ENCODE measurements at places on chromosomes 6 and 20. TPM values are rescaled to one million over a fixed set of nuclear protein-coding genes. Genes with fewer than 3 reads are reported as not detected.

DNA sequence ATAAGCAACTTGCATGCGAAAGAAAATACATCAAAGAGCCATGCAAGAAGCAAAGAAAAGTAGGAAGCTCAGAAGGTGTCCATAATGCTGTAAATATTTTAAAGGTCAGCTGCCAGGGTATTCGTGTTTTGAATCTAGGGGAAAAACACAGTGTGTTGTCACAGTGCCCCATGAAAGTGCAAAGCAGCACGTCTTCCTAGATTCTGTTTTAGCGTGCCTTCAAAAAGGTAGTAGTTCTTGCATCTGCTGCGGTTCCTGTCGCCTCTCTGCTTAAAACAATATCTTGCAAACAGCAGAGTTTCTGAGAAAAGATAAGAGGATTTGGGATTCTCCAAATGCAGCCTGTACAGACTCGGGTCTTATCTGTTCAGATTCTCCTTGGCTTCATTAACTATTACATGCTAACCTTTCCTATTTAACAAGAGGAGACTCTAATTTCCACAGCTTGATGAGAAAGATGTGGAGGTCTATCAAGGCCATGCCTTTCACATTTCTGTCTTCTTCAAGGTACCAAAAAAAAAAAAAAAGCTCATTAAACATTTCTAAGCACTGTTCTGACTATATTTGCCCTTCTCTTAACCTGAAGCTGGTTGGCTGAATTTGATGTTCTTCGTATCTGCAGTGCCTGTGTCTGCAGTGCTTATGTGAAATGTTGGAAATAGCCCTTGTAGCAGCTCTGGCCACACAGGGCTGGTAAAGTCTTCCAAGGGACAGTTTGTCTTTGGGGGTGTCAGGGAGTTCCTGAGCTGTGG is 297.5 kb downstream of the ADGB start:
- no peak for DNase-seq

DNA sequence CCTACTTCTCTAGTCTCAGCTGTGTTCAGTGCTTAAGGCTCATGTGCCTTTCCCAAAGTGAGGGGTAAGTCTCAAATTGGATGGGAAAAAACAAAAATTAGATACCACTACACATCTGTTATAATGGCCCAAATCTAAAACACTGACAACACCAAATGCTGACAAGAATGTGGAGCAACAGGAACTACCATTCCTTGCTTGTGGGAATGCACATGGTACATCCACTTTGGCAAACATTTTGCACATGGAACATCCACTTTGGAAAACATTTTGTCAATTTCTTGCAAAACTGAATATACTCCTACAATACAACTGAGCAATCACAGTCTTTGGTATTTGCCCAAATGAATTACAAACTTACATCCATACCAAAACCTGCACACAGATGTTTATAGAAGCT is 109.3 kb downstream of the TENT5A start:
- DNase-seq = no peak

KCNQ2 gene
- total RNA-seq = 14.6 TPM

DNA sequence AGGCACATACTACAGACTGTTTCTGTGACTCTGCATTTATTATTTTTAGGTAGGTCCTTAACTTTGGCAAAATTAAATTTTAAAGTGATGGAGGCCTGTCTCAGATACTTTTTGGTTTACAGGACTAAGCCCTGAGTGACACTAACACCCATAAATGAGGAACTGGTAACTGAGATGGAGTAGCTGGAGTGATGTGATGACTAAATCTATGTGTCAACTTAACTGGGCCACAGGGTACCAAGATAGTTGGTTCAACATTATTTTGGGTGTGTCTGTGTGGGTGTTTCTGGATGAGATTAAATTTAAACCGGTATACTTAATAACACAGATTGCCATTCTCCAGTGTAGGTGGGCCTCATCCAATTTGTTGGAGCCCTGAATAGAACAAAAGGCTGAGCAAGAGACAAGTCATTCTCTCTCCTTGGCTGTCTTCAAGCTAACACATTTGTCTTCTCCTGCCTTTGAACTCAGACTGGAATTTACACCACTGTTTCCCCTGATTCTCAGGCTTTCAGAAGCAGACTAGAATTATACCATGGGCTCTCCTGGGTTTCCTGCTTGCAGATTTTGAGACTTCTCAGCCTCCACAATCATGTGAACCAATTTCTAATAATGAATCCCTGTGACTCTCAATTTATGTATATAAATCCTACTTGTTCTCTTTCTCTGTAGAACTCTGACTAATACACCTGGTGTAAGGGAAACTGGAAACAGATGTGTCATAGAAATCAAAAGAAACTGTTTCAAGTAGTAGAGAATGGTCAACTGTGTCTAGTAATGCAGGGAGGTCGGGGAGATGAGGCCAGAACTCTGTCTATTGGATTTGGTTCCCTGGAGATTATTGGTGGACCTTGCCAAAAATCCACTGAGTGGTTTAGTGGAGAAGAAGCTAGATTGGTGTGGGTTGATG is 579.2 kb downstream of the EPM2A start:
- DNase-seq = no peak

DNA sequence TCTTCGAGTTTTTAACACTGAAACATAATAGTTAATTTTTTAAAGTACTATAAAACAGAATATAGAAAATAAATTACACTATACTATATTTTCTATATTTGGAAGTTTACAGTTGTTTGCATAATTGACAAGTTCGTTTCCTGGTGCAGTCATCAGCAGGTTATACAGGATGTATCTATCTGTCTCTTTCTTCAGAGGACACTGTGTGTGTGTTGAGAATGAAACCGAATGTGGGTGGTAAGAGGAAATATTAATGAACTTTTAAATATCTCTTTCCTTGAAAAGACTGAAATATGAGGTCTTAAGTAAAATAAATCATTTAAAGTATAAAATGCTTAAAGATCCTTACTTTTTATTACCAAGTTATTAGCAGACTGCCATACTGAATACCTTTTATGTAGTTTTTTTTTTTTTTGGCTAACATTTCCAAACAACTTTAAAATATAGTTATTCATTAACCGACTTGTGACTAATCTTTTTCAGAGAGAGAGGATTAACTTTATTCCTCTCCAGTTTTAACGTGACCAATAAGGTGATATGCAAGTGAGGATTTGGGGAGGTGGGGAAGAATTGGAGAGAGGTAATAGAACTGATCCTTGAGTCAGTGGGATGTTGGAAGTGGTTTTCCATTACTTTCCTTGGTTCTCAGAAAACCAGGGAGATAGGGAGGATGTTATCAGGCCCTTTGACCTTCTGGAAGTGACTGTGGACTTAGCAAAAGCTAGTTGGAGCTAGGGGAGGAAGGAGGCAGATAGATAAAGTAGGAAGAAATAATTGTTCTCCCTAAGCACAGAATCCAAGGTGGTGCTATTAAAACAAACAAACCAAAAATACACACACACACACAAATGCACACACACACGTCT is 380.0 kb upstream of the FLRT3 start:
- DNase-seq = no peak

- DNase-seq = no peak
Observed at GRCh38 chr20:54928564-54928963, 453.2 kb downstream of the DOK5 start.

ENPP1 gene
- total RNA-seq = 2.7 TPM

DNA sequence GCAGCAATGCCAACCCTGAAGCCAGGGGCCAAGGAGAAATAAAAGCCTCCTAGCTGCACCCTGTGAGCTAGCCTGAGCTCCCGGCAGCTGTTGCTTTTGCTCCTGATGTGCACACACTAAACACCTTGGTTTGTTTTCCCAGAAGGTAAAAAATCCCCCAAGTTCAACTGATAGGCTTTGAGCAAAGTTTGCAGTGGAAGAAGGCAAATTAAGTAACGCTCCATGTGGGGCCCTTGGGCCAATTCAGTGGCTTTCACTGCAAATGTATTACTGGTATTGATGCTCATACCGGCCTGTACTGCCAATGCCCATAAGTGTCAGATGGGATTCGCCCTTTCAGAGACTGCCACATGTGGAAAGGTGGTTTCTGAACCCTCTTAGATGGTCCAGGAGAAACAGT is 9.4 kb upstream of the IDH3B start:
- no peak for DNase-seq

- no peak for DNase-seq
Observed at GRCh38 chr6:112680091-112680490, 333.0 kb downstream of the RFPL4B start.

GRCh38 chr20:46037036-46037435 is 8.0 kb downstream of the SLC12A5 start:
- DNase-seq = no peak

- no peak for DNase-seq
Observed at GRCh38 chr6:40630488-40630887, 43.3 kb upstream of the LRFN2 start.

DNA sequence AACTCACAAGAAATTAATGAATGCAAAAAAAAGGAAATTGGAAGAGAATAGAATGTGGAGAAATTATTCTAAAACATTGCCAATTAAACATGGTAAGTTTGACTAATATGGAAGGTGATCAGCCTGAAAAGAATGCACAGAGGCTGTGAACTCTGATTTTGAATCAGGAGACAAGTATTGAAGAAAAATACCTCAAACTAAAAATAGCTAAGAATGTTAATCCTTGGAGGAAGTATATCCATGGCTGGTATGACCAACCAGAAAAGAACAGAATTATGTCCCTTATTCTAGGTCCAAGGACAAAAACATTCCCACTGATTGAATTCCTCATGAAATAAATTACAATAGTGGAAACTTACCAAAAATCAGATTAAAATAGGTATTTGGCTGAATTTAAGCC is 7.3 kb upstream of the RIMS1 start:
- DNase-seq = no peak

C6orf58 gene
- not detected for total RNA-seq

TRPC4AP gene
- total RNA-seq = 122 TPM

DNA sequence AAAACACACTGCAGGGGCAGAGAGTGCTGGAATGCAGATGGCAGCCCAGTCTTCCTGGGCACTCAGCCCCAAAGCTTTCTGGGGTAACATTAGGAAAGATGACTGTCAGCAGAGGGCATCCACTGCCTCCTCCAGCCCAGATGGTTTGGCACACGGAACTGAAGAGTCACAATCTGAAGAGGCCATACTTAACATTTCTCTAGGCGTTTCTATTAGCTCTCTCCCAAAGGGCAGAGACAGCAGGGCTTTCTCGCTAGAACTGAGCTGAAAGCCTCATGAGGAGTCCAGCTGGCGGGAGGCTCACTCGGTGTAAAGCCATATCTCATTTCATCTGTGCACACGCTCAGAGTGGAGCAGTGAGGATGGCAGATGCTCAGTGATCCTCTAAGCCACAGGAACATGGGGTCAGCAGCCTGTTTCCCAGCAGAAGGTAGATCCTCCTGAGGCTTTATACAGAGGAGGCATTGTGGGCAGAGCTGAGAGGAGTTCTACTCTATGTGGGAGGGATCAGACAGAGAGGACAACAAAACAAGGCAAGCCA is 28.1 kb downstream of the ALDH8A1 start:
- no peak for DNase-seq

Measured in progenitor cell of endocrine pancreas (in vitro differentiated cells).